ENCODE measurements at places on chromosomes 2 and 18.

DNA sequence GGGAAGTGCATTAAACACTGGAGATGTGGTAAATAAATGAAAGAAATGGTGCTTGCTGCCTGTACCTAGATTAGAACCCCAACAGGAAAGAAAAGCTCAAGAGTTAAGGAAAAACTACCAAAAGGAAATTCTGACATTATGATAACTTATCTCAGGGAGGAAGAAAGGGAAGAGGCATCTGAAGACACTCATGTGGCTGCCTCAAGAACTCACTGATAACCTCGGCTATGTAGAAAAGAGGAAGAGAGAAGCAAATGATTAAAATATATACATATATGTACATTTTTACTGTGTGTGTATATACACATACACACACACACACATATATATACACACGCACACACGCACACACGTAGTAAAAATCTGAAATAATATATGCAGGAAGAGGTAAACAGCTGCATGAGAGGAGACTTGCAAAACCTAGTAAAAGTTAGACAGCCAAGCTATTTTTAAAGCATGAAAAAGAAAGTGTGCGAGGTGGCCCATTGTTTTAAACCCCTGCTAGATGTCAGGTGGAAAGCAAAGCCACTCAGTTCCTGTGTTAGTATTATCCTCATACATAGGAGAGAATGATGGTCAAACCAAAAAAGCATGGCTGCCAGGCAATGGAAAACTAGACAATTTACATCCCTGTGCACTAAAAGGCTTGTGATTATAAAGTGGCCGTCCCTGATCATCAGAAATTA lies 483.0 kb upstream of the NRP2 start:
- no peak for DNase-seq

- DNase-seq: no peak
Observed at GRCh38 chr2:150137338-150138069, 350.0 kb downstream of the RND3 start.

DNA sequence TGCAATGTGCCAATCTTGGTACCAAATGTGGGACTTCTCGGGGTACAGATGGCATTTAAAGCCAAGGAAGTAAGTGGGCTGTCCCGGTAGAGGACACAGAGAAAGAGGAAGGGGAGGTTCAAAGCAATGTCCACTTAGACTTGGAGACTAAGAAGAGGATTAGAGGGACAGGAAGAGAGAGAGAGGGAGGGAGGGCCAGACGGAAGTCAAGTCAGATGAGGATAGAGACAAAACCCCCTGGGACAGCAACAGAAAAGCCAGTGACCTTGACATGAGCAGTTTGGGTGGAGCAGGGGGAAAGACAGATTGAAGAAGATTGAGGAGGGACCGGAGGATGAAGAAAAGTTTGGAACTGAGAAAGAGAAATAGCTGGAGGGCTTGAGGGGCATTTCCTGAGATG lies 164.5 kb downstream of the NCK2 start:
- no peak for DNase-seq

- no peak for DNase-seq
Observed at GRCh38 chr18:77061281-77061945, 71.2 kb downstream of the MBP start.

- DNase-seq: no peak
Observed at GRCh38 chr2:129764376-129765325, 214.8 kb upstream of the RAB6C start.

Measured in SK-N-DZ (cell line).